ENCODE measurements at places on chromosomes 6 and 20.

DNA sequence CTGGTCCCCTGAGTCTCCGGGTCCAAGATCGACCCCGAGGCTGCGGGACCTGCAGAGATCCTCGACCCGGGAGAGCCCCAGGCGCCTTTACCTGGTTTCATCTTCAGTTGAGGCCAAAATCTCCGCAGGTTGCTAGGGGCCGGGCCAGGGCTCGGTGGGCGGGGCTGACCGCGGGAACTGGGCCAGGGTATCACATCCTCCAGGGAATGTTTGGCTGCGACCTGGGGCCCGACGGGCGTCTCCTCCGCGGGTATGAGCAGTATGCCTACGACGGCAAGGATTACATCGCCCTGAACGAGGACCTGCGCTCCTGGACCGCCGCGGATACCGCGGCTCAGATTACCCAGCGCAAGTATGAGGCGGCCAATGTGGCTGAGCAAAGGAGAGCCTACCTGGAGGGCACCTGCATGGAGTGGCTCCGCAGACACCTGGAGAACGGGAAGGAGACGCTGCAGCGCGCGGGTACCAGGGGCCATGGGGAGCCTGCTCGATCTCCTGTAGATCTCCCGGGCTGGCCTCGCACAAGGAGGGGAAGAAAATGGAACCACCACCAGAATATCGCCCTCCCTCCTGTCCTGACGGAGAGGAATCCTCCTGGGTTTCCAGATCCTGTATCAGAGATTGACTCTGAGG is 53.8 kb upstream of the POLR1H start:
- DNase-seq, result no peak

- no peak for DNase-seq
Observed at GRCh38 chr6:47772359-47772758, 9.5 kb upstream of the OPN5 start.

DNA sequence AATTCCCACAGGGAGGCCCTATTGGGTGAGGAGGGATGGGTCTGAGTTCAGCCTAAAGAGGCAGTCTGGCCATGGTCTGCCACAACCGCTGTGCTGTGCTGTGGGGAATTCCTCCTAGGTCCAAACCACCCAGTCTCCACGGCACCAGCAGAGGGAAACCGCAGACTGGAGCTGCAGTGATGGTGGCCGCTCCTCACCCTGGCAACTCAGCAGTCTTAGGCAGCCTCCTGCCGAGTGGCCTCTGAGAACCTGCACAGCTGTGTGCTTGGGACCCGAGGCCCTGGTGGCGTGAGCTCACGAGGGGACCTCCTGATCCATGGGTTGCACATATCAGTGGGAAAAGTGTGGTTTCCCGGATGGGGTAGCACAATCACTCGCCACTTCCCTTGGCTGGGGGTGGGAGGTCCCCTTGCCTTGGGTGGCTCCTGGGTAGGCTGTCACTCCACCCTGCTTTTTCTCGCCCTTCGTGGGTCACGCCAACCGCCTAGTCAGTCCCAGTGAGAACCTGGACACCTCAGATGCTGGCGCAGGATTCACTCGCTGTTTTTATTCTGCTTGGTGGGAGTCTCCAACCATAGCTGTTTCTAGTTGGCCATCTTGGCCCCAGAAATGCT is 242.2 kb downstream of the CDH26 start:
- no peak for DNase-seq

DNA sequence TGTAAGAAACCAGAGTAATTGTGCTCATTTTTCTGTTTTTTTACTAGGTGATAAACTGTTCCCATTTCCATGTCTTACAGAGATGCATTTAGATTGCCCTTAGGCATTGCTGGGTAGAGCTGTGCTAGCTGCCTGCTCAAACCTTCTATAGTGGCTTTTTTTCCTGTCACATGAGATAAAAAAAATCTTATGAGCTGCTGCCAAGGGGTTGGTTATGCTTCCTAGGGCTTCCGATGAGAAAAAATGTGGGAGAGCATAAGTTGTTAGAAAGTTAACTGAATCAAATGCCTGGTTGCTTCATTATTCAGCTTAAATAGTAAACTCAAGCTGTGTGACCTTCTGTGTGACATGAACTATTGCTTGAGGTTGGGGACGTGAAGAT is 50.0 kb upstream of the NOX3 start:
- DNase-seq, result no peak

GRCh38 chr6:10659699-10660348 is 34.6 kb downstream of the C6orf52 start:
- DNase-seq, result no peak

GRCh38 chr6:144384427-144384826 is 99.3 kb downstream of the UTRN start:
- no peak for DNase-seq

GRCh38 chr6:128025478-128025877 is 124.6 kb upstream of the THEMIS start:
- no peak for DNase-seq

- no peak for DNase-seq
Observed at GRCh38 chr6:99416892-99417767, 8.0 kb downstream of the PNISR start.

DNA sequence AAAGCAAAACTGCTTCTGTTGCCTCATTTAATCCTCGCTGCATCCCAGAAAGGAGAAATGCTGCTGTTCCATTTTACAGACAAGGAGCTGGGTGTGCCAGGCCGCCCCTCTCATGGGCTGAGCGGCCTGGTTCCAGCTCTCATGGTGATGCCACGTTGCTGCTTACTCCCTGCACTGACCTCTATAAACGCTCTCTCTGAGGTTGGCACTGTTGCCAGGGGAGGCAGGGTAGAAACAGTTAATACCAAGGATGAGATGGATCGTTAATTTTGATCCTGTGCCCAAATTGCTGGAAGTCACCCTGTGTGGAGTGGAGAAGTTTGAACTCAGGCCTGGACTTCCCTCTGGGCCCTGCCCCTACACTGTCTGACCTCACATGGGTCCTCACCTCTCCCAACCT is 25.6 kb downstream of the SIRPA start:
- no peak for DNase-seq

GRCh38 chr6:143110572-143110971 is 49.9 kb downstream of the AIG1 start:
- no peak for DNase-seq

DNA sequence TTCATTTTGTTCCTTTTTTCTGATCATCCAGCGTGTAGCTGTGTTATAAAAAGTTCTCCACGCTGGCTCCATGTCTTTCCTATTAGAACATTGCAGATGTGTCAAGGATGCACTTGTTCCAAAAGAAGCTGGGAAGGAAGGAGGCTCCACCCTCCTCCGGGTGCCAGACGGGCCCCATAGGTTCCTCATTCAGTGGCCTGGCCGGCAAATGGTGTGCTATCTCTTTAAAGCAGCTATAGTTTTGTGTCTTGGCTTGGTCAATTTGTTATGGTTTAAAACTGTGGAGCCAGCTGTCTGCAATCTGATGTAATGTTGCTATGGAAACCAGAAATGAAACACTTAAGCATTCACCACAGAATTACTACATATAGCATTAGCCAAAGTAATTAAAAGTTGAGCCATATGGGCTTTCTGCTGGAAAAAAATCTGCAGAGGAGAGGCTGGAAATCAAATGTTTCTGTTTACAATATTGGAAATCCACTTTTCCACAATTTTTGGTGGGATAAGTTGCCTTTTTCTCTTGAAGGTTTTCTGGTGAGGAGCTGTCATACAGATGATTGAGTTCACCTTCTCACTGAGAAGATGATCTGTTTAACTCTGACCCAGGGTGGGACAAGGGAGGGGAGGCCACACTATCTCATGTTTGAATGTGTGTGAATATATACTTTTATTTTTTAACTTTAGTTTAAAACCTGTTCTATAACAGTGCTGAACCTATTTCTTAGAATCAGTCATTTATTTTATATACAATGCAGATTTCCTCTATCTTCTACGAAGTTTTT is 167.4 kb downstream of the SASH1 start:
- DNase-seq, result no peak

GRCh38 chr6:4913705-4914419 is 90.0 kb downstream of the RPP40 start:
- no peak for DNase-seq

- DNase-seq, result no peak
Observed at GRCh38 chr20:62819494-62820174, 2.8 kb downstream of the COL9A3 start.

DNA sequence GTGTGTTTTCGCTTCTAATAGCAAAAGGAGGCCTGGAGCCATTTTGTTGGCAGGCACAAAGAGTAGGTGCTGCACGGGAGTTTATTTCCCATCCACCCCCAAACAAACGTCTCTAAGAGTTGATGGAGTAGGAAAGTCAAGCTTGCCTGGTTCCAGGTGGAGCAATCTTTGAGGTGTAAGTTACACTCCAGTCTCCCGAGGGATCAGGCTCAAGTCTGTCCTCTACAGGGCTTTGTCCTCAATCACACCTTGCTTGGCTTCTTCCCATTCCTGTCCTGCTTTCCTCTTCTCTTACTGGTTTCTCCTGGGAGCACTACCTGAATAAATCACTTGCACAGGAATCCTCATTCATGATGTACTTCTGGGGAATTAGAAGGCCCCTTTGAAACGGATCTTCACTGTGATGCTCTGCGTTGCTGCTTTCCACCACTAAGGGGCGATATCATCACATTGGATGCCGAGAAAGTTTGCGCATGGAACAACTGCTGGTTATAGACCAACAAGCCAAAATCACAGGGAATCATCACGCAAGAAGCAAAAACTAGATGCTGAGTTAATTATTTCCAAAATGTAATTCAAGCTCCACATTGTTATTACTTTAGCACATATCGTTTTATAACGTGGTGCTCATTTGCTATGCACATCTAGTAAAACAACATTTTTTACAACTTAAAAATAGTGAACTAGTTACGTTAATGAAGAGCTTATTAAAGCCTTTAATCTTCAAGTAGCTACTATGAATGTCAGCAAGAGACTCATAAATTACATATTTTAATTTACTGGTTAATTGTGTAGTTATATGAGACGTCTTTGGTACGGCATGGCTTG is 156.8 kb downstream of the DNAH8 start:
- DNase-seq, result peak; percentile 24

DNA sequence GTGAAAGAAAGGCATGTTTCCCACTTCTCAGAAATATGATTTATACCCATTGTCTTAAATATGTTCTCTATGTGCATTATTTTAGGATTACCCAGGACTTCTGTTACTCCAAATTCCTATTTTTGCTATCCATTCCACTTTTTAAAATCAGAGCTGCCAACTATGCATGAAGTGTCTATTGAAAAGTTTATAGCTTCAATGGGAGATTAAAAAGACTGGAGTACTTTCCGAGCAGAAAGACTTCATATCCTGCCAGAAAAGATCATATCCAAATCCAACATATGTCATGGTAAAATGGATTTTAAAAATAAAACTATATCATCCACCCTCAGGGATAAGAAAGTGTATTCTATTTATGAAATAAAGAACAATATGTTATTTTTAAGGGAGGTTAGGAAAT is 212.7 kb downstream of the COL12A1 start:
- DNase-seq, result no peak

- DNase-seq, result no peak
Observed at GRCh38 chr6:107823047-107823557, 1.0 kb downstream of the SCML4 start.

DNA sequence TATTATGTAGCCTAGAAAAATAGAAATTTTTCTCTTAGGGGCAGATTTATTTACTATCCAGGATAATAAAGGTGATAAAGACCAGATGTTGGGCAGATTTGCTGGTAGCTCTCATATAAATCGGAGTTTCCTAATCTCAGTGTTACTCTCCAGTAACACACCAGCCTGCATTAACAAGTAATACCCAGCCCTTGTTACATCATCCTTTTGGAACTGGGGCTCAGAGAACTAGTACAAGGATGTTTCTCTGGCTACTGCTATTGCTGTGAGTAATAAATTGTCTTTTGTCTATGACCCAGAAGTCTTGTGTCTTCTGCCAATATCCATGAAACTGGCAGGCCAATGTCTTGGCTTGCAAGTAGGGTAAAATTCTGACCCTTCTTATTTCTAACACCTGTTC is 16.8 kb downstream of the TPD52L1 start:
- DNase-seq, result no peak

GRCh38 chr20:36384022-36384619 is 78.0 kb downstream of the DLGAP4 start:
- DNase-seq, result no peak

- no peak for DNase-seq
Observed at GRCh38 chr6:105851113-105851580, 235.0 kb upstream of the PRDM1 start.

DNA sequence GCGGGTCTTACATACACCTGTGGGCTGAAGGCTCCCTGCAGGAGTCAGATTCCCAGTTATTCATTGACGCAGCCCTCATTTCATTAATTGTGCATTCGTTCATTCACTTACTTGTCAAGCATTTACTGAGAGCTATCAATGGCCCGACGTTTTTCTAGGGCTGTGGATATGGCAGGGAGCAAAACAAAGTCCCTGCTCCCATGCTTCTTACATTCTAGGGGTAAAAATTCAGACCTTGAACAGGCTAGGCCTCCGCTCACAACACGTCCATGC is 369 bp upstream of the NSFL1C start:
- no peak for DNase-seq

GRCh38 chr6:65938000-65938399 is 231.0 kb upstream of the EYS start:
- DNase-seq, result no peak

DNA sequence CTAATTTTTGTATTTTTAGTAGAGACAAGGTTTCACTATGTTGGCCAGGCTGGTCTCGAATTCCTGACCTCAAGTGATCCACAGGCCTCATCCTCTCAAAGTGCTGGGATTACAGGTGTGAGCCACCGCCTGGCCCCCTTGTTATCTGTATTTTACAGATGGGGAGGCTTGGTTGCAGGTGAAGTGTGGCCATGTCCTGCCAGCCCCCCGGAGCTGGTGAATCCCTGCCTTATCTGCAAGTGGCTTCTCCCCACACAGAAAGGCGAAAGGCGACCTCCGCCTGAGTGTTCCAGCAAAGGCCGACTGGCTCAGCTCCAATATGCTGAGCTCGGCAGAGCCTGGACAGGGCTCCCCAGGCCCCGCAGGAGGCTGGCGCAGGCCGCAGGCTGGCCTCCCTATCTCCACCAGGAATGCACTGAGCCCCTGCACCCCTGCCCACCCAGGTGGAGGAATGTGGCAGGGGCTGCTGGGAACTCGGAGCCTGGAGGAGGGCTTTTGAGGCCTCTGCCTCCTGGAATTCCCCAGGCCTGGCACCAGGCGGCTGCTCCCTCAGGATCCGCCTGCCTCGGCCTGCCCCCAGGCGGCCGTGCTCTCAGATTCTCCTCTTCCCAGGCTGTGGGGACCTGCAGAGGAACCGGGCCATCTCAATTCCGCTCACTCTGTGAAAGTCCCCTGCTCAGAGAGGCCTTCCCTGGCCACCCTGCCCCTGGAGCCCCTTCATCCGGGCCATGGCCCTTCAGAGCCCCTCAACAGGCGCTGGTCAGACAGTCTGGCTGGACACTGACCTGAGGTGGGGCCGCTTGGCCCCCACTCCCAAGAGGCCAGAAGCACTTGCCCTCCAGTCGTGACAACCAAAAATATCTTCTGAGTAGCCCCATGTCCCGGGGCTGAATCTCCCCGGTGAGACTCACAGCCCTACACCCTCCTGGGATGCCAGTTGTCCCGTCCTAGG is 9.3 kb upstream of the LAMA5 start:
- DNase-seq, result no peak

GRCh38 chr6:7332090-7332745 is 19.2 kb upstream of the SSR1 start:
- no peak for DNase-seq

All from stimulated activated CD4-positive, alpha-beta T cell treated with anti-CD3 and anti-CD28 coated beads, Interleukin-1b, Interleukin-23, amount 100 ng/mL, for 1 hour (primary cell).